ENCODE measurements at places on chromosomes 7 and 10.

DNA sequence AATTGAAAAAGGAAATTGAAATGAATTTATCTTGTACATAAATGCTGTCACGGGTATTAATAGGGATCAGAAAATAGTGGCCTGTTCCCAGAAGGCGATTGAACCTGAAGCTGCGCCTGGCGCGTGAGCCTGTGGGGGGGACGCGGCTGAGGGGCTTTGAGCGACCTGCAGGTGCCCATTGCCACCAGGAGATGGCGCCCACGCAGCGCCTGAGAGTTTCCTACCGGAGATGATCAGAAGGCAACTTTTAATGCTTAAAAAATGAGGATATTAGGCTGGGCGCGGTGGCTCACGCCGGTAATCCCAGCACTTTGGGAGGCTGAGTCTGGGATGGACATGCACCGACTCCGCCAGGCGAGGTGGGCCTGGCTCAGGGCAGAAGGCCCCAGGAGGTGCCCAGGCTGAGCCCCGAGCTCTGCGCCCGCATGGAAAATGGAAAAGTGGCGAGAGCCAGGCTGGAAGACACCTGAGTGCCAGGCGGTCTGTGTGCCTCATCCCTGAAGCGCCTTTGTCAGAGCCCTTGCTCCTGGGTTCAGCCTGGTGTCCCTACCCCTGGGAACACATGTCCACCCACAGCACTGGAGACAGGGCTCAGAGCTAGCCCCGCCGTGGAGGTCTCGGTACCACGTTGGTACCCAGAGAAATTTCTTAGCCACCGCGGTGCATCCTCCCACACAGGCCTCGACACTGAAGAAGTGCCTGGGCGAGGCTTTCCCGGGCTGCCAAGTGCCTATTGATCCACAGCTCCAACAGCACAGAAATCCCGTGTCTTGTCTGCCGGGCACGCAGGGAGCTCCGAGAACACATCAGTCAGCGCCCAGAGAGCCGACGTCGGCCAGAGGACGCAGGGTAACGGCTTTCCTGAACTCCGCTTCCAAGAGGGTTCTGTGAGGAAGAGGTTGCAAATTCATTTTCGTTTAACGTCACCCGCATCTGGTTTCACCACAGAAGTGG lies 117.4 kb downstream of the INPP5A start:
- peak; percentile 93 for DNase-seq

DNA sequence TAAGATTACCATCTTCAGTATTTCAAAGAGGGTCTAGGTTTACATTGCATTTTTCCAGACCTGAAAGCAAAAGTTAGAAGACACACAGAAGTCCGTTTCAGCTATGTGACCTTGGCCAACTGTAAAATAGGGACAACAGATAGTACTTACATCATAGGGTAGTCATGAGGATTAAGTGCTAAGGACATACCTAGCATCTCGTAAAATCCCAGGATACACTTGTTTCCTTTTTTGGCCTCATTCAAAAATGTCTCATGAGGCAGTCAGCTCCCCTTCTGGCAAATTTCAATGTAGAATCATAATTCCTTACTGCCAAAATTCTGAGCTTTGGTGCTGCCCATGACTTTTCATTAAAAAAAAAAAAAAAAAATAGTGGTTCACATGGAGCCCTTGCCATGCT lies 6.4 kb upstream of the DUSP5 start:
- DNase-seq = no peak

GRCh38 chr10:72340510-72341261 lies 14.0 kb downstream of the DNAJB12 start:
- peak; percentile 71 for DNase-seq

- no peak for DNase-seq
These were observed 40.9 kb downstream of the CCNY start for GRCh38 chr10:35377050-35377728.

GRCh38 chr10:69057951-69058297 lies 30.0 kb upstream of the SRGN start:
- DNase-seq = peak; percentile 32

DNA sequence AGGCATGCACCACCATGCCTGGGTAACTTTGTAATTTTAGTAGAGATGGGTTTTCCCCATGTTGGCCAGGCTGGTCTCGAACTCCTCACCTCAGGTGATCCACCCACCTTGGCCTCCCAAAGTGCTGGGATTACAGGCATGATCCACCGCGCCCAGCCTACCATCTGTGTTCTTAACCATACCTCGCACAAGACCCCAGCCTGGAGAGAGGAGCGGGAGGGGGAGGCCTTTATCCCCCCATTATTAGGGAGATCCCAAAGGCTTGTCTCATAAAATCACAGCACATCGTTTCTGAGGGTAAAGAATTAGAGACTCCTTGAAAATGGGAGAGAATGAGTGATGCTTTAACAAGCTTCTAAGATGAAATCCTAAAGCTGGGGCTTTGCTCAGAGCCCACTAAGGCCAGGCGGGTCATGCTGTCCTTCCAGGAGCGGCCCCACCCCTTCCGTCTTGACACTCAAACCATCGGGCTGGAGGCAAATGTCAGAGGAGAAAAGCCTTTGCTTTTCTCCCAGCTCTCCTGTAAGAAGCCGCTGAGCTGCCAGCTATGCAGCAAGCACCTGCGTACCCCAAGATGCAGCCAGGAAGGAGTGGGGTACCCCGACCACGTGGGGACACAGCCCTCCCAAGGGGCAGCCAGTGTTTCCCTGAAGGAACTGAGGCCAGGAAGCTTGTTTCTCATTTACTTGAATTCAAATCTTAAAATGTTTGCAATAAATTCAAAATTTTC lies 339.7 kb downstream of the PTPRN2 start:
- DNase-seq = no peak

DNA sequence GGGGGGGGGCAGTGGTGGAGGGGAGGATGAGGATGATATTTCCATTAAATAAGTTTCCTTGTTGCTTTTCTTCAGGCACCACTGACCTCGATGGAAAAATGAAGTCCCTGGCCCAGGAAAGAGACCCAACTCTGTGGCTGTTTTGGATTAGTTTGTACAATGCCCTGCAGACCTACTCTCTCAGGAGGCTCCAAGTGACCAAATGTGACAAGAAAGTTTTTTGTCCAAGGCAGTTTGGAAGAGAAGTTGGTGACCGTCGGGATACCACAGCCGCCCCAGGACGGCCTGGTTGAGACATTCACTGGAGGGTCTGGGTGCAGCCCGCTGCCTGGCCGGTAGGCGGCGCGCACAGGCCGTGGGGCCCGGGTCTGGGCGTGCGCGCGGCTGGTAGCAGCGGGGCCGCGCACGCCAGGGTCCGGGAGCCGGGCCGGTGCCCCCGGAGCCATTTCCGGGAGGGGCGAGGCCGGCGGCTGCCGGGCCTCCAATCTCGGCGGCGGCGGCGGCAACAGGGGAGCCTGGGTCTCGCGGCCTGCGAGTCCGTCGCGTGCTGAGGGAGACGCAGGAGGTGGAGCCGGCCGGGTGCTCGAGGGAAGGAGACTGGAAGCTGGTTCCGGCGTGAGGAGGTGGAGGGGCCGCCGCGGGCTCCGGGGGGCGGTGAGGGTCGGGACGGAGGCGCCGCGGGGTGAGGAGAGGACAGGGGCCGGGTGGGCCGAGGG lies at the start of gene SGPL1:
SGPL1 (plus strand) TSS at position 445 of the 716 bp plus-strand sequence. CDS start 906 bp downstream, outside the sequence.
- peak; percentile 98 for DNase-seq

GRCh38 chr7:18721429-18721828 lies 225.9 kb downstream of the HDAC9 start:
- DNase-seq = no peak

Measured in AG08396 (cell line).